Right lobe of liver (tissue), 6 donors: ENCODE measurements at places on chromosomes 11 and 22. TPM values are rescaled to one million over a fixed set of nuclear protein-coding genes. Genes with fewer than 3 reads are reported as not detected.
A peak's percentile ranks its signal among the peaks of the same experiment; 100 is the strongest.

GRCh38 chr11:21195995-21196394 is 526.6 kb downstream of the NELL1 start:
- no peak for DNase-seq

Gene BIRC2
- 25.0 TPM for total RNA-seq

DNA sequence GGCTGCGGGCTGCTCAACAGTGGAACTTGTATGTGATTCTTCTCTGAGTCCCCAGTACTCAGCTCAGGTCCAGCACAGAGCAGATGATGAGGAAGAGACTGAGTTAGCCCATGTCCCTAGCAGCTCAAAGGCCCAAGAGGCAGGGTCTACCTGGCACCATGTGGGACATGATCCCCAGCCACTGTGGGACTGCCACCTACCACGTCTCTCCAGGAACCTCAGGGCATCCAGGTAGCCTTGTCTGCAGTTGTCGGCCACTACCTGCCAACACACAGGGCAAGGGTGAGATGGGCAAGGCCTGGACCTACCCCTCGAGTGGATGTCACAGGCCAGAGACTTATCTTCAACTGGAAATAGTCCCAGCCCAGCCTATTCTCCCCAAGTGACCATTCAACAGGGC is 4.4 kb downstream of the PNPLA5 start:
- DNase-seq = no peak

DNA sequence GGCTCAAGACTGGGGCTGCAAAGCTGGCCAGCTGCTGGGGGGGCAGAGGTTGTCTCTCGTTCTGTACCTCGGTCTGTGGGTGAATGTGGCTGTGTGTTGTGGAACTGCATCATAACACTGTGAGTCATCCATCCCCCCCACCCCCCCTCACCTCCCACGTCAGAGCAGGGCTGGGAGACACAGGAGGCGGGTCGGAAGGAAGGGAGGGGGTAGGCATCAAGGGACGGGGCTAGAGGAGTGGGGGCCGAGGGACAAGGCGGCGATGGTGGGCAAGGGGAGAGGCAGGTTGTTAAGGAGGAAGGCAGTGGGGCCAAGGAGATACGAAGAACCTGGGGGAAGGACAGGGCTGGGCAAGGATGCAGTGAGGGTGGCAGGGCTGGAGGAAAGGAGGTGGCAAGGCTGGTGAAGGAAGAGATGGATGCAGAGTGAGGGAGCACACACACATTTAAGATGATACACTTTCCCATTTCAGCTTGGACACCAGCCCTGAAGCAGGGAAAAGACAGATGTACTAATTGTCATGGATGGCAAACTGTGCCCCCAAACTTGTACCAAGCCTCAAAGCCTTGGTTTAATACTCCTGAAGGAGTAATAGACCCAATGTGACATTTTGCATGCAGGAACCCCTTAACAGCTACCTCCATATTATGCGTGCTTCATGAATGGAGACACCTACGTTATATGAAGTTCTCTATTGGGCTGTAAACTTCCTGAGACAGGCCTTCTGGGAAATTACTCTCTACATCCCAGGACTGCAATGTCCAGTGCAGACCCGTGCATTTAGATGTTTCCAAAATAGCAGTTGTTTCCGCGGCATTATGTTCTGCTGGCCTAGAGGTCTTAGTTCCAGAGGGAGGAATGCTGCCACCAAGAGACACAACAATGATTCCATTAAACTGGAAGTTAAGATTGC is at the start of gene YPEL4:
YPEL4 (minus strand) TSS at position 87 of the 913 bp plus-strand sequence. CDS start 2,805 bp downstream, outside the sequence.
- DNase-seq = peak; percentile 50

DNA sequence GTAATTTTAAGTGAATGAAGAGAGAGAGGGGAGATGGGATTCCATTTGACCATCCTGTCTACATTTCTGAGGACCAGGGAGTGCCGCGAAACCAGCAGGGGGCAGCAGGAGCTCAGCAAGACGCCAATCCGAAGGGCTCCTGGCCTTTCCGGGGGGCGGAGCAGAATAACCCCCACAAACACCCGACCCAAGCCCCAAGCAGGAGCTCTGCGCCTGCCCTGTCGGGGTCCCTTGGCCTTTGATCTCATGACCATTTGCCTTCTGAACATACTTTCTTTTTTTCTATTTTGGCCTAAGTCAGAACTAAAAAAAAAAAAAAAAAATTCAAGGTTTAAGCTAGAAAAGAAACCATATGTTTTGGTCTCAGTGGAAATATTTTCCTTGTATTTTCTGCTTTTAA is 21.9 kb upstream of the SCN2B start:
- peak; percentile 83 for DNase-seq

Gene OR52B2
- not detected for total RNA-seq

Gene ZDHHC13
- 2.5 TPM for total RNA-seq

- no peak for DNase-seq
Observed at GRCh38 chr11:103637295-103637694, 399.1 kb upstream of the DDI1 start.

DNA sequence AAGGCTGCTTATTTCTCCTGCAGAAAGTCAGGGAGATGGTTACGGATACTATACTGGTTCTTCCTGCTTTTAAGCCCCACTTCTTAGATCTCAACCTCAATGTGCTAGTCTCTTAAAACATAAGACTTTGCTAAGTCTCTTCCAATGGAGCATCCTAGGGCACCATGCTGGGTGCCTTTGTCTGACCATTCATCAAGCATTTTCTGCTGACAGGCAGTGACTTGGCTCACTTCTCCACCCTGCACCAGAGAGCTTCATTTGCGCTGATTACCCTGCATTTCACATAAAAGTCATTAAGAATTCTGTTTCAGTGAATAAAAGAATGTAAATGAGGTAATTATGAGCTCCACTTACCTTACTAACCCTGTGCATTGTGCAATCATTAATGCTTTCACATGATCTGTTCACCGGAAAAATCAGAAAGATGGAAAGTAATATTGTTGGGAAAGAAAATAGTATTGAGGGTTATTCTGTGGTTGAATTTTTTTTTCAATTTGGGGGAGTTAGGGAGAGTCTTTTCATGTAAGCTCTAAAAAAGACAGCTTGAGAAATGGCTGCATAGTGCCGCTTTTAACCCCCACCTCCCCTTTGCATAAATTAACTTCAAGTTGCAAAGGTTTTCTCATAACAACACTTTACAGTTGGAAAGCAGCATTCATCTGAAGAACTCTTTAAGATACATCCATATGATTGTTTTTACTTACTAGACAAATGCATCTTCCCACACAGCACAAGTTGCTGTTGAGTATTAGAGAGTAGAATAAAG is 677.3 kb upstream of the KIRREL3 start:
- DNase-seq = no peak

Gene MN1
- 0.10 TPM for total RNA-seq

DNA sequence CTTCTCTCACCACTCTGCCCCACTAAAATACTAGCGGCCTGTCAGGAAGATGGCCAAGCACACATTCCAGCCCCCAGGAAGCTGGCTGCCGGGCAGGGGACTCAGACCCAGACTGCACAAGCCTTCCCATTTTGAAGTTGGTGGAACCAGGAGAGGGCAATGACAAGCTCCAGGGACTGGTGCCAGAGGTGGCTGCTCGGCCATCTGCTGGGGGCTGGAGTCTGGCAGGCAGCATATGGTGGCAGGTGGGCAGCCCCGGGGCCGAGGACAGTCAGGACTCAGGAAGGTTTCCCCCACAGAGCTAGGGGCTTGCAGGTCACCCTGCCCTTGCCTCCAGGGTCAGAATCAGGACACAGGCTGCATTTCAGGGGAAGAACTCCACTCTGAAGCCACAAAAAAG is 22.6 kb downstream of the KCNJ5 start:
- peak; percentile 39 for DNase-seq

Gene UBQLN3
- total RNA-seq = not detected

DNA sequence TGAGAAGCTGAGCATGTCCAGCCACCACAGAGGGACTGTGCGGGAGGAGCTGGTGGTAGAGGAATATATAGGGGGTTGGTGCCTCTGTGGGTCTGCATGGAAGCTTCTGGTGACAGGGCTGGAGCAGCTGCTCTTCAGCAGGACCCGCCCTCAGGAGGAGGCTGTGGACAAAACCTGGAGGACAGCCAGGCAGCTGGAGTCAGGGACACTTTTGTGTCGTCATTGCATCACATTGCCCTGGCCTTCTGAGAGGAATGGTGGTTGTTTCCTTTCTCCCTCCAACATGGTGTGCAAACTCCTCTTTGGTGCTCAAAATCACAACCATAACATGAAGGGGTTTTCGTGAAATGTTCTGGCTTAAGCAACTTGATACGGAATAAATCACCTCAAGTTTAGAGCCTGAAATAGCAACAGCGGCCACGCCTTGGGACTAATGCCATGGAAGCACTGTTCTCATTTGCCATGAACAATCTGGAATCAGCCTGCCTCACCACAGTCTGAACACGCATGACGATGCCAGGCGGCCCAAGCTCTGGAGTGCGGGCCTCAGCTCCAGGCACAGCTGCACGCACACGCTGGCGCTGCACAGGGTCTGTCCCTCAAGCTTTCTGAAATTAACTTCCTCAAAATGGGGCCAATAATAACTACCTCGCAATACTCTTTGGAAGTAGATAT is 17.1 kb upstream of the CSRP3 start:
- DNase-seq = no peak

DNA sequence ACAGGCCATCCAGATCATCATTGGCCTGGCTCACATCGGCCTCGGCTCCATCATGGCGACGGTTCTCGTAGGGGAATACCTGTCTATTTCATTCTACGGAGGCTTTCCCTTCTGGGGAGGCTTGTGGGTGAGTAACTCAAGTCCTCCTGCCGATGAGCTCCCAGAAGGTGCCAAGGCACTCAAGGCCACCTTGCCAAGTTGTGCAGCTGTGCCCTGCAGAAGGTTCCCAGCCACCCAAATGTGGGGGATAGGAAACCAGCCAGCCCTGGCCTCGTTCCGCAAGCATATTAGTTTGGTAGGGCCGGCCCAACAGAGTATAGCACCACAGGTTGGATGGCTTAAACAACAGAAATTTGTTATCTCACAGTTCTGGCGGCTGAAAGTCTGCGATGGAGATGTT is 4.0 kb downstream of the MS4A8 start:
- no peak for DNase-seq

GRCh38 chr11:7900686-7901085 is 30.4 kb downstream of the OR10A6 start:
- DNase-seq = no peak

Gene APOBEC3F
- 3.9 TPM for total RNA-seq
